Endodermal cell (in vitro differentiated cells): ENCODE measurements at places on chromosomes 5 and 9. TPM values are rescaled to one million over a fixed set of nuclear protein-coding genes. Genes with fewer than 3 reads are reported as not detected.

DNA sequence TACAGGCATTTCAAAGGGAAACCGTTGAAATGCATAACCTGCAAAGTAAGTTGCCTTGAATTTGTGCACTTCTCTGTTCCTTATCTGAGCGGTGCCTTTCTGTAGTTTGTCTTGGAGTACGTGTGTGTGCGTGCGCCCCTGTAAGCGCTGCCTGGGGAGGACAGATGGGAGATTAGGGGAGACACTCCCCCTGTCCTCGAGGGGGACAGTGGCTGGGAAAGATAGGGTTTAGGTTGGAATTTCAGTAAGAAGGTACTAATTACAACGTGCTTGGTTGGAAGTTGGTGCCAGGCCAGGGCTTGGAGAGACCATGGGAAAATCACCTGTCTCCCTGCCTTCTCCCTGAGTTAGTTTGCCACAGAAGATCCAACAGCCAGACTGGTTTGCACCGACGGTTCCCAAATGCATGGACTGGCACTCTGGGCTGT, 73.2 kb downstream of the PIK3R1 start:
- H3K4me3 ChIP-seq: peak overlapping the region; percentile 81
- H3K27ac ChIP-seq: peak overlapping the region; percentile 56
- DNase-seq: peak; percentile 60
- H3K36me3 ChIP-seq: peaks cover 23% of the 10 kb centered on the region
- peaks cover 12% of the 10 kb centered on the region for H3K4me1 ChIP-seq
- H3K27me3 ChIP-seq: no peaks in the 10 kb centered on the region

DNA sequence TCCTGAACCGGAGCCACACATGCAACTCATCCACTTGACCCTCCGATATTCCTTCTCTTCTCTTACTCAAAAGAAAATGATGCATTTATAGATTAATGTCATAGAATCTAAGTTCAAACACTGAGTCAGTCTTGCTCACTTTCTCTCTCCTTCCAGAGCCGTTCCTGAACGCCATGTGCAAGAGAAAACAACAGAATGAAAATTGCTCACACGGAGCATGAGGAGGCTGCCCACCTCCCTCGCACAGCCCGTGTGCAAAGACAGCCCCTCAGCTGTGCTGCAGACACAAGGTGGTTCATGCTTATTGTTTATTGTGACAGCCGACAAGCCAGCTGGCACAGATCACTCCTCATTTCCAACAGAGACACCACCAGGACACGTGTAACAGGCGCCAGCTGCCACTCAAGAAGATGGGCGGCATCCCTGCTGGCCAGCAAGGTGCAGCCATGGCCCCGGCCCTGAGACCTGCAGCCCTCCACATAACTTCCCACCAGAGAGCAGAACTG, 290.8 kb downstream of the GLIS3 start:
- no peak for DNase-seq
- no peaks in the 10 kb centered on the region for H3K36me3 ChIP-seq
- no peaks in the 10 kb centered on the region for H3K4me1 ChIP-seq

DNA sequence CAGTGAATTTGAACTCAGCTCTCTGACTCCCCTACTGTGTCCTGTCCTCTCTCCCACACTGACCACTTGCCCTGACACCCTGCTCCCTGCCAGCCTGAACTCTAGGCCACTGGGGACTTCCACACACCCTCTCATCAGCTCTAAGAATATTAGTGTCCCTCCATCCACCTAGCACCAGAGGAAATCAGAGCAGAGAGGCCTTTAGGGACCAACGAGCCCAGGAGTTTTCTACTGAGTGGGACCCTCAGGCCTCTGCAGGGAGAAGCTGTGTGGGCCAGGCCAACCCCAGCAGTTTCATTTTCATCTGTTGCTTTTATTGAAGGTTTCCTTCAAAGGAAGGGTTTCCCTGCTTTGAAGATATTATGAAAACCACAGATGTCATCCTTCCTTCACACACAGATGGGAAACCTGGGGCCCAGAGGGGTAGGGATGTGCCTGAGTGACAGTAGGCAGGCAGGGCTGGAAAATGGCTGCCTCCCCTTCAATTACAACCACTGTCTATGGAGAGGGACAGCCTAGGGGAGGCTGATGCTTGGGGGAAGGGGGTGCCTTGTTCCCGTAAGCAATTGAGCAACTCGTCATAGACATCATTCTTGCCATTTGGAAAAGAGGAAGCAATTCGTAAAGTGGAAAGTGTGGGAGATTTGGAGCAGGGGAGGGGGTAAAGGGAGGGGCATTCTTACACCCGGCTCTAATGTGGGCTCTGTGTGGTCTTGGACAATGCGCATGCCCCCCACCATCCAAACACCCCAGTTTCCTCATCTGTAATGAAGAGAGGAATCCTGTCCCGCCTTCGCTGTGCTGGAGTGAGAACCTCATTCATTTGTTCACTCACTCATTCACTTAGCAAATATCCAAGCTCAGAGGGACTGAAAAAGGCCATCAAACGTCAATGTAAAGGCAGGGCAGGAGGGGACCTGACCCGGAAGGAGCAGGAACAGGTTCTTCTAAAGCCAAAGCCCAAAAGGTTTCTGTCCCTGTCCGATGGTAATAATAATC, 3.9 kb downstream of the GLIPR2 start:
- H3K36me3 ChIP-seq: peaks cover 20% of the 10 kb centered on the region
- peak; percentile 32 for DNase-seq
- H3K4me3 ChIP-seq: no peak overlapping the region
- H3K4me1 ChIP-seq: no peaks in the 10 kb centered on the region
- H3K27me3 ChIP-seq: peaks cover 16% of the 10 kb centered on the region

The GPR151 gene
- total RNA-seq: 4.9 and 5.1 TPM in 2 replicates

The RASEF gene
- total RNA-seq: 1.7 to 5.7 TPM (median 1.9 TPM) in 3 replicates

The NUDT2 gene
- 18.8 and 20.6 TPM in 2 replicates for total RNA-seq
